LHCN-M2 (cell line): ENCODE measurements at places on chromosomes 11 and 22. TPM values are rescaled to one million over a fixed set of nuclear protein-coding genes. Genes with fewer than 3 reads are reported as not detected.
A peak's percentile ranks its signal among the peaks of the same experiment; 100 is the strongest.

IL10RA gene
- not detected in 2 replicates for total RNA-seq

ANO1 gene
- total RNA-seq: not detected in 2 replicates

OR5AS1 gene
- not detected in 2 replicates for total RNA-seq

CDC42EP1 gene
- total RNA-seq: 49.0 and 52.9 TPM in 2 replicates

LZTR1 gene
- 57.6 and 64.1 TPM in 2 replicates for total RNA-seq

MYBPC3 gene
- not detected in 2 replicates for total RNA-seq

CCDC134 gene
- 11.0 and 14.6 TPM in 2 replicates for total RNA-seq

ZP1 gene
- 0.57 TPM in 1 of 2 replicates, not detected in the other for total RNA-seq

PRODH gene
- total RNA-seq: not detected in 2 replicates

OR8I2 gene
- total RNA-seq: not detected in 2 replicates

GLYAT gene
- not detected in 2 replicates for total RNA-seq

NEFH gene
- 3.2 and 4.2 TPM in 2 replicates for total RNA-seq

HTR3A gene
- total RNA-seq: not detected in 2 replicates

GRCh38 chr11:45188127-45188526, 41.7 kb downstream of the PRDM11 start:
- no peak for DNase-seq

GRCh38 chr11:101195294-101195693, 65.7 kb upstream of the PGR start:
- no peak for DNase-seq

DNA sequence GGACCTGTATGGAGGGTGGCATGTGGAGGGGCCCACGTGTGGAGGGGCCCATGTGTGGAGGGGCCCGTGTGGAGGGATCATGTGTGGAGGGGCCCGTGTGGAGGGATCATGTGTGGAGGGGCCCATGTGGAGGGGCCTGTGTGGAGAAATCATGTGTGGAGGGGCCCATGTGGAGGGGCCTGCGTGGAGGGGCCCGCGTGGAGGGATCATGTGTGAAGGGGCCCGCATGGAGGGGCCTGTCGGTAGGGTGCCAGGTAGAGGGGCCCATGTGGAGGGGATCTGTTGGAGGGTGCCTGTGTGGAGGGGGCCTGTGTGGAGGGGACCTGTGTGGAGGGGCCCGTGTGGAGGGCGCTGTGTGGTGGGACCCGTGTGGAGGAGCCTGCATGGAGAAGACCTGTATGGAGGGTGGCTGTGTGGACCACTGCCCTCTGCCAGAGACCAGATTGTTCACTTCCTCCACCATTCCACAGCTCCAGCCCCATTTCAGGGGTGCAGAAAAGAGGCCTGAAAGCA, 47.0 kb downstream of the IGLL5 start:
- DNase-seq: no peak

- DNase-seq: peak; percentile 73
Measured at GRCh38 chr11:92259861-92260260, 35.2 kb downstream of the FAT3 start.

DNA sequence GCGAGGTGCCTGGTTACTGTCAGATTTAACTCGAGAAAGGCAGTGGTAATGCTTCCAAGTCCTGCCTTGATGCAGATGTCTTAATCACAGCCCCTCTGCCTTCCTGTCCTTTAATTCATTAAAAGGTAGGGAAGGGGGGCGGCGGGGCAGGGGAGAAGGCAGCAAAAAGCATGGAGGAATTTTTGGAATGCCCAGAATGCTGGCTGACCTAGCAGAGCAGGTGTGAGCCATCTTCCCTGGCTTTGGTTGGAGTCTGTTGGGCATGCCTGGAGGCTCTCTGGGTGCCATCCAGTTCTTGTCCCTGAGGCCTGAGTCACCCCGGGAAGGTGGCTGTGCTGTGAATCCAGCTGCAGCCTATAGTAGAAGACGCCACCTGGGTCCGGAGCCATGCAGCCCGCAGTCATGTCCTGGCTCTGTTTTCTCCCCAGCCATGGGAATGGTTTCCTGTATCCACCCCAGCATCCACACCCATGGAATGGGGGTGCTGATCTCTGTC, 15.6 kb downstream of the KIAA1671 start:
- DNase-seq: no peak

- peak; percentile 29 for DNase-seq
Measured at GRCh38 chr11:72573072-72573854, 101.0 kb downstream of the PDE2A start.

GRCh38 chr11:14411818-14412217, 52.8 kb upstream of the RRAS2 start:
- DNase-seq: peak; percentile 87

GRCh38 chr22:38839686-38840085, 4.1 kb downstream of the NPTXR start:
- DNase-seq: no peak

DNA sequence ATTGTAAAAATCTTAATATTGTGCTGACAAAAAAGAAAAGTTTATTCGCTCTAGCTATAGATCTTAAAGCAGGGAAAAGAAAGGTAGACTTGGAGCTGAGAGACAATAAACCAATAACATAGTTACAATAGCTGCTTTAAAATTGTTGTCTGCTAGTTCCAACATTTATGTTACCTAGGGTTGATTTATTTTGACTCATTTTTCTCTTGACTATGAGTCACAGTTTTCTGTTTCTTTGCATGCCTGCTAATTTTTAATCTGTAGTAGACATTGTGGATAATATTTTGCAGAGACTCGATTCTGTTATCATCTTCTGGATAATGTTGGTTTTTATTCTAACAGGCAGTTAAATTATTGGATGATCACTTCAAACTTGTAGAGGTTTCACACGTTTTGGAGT, 83.1 kb upstream of the TRPC6 start:
- no peak for DNase-seq

GRCh38 chr11:27295928-27296327, 67.1 kb downstream of the CCDC34 start:
- DNase-seq: no peak

GRCh38 chr11:111814557-111815320, 48.5 kb upstream of the PPP2R1B start:
- DNase-seq: no peak

DNA sequence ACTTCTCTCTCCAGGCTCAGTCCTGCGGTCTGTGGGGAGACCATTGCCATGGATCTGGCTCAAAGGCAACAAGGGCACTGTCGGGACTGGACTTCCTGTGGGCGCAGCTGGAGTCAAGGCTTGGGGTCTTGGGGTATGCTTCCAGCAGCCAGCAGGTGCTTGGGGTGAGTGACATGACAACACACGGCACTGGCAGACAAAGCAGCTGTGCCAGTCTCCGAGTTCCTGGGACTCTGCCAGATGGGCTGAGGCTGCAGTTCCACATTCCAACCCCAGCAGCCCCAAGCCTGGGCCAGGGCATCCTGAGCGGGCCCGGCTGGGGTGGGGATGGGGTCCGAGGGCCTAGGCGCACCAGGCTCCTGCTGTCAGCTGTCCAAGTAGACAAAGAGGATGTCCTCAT, 12.3 kb downstream of the GUCD1 start:
- peak; percentile 72 for DNase-seq

DNA sequence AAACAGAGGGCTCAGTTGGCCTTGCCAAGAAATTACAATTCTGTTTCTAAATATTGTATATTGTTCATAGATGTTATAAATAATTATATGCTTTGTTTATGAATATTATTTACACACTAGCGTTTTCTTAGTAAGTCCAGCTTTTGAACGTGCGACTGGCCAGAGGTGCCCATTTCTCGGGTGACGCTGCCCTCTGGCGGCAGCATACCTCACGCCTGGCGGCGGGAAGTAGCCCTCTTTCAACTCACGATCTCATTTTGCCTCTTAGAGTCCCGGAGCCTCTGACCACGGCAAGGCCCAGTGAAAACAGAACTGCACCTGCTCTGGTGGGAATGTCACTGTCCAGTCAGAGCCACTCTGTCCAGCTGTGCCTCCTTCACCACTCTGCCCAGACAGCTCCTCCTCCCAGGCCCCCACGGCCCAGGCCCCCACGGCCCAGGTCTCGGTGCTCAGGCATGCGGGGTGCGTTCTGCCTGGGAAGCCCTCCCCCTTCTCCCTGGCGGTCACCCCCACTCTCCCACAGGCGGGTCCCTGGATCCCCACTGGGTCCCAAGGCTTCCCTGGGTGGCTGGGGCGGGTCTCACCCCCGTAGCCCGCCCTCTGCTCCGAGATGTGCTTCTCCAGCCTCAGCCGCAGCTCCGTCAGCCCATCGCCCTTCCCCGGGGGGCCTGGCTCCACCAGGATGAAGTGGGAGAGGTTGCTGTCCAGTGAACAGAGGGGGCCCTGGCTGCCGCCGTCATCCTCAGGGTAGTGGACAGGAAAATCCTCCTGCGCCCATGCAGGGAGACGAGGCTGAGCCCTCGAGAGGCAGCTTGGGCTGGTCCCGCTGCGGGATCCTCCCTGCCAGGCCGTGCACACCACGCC, 19.3 kb downstream of the TSSC4 start:
- DNase-seq: peak; percentile 59

DNA sequence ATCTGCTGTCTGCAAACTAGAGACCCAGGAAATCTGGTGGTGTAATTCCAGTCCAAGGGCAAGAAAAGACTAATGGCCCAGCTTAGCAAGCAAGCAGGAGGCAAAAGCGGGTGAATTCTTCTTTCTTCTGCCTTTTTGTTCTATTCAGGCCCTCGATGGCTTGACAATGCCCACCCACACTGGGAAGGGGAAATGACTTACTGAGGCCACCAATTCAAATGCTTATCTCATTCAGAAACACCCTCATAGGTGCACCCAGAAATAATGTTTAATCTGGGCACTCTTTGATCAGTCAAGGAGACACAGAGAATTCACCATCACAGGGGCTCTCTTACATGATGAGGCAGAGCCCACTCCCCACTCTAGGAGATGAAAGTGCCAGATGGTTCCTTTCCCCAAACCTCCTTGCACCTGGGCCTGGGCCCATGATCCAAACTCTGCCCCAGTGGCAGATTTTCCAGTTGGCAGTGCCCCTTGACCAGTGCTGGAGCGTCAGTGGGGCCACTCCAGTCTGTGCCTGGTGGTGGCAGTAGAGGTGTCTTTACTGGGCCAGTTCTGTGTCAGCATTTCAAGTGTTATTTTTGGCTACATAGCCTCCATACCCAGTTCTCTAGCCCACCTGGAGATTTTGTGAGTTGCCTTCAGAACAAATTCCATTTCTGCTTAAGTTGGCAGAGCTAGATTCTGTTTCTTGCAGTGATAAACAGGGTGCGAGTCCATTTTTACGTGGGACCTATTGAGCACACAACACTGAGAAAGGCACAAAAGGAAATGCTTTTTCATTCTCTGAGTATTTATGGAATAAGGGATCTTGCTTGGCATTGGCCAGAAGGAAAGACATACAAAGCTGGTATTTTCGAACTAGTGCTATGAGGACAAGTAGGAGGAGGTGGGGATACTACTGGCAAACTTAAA, 7.5 kb downstream of the ELMOD1 start:
- peak; percentile 28 for DNase-seq

DNA sequence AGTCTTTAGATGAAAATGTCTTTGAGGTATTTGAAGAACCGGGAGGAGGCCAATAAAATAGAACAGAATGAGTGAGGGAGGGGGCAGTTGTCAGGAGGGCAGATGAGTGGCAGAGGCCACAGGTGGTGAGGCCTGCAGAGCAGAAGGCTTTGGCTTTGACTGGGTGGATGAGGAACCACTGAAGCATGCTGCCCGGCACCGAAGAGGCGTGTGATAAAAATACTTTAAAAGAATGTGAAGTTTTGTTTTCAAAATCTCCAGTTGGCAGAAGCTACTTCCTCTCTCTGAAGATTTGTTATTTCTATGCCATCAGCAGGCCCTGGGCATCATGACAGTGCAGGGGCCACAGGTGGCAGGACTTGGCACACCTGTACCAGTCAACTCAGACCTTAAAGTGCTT, 6.3 kb downstream of the MS4A12 start:
- DNase-seq: peak; percentile 86

DNA sequence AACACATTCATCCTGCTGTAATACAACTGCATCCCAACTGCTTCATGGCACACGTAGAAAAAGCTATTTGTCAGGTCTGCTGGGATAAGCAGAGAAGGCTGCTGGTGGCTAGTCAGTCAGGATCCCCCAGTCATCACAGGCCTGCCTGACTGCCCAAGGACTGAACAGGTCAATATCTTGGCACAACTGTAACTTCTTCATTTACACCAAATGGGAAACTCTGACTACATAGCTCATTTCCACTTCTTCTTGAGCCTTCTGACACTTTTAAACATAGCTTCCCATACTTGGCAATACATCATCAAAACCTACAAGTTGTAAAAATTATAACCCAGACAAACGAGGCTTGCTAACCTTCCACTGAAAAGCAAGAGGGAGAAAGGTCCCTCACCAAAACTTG, 2.8 kb downstream of the TMEM9B start:
- no peak for DNase-seq

DNA sequence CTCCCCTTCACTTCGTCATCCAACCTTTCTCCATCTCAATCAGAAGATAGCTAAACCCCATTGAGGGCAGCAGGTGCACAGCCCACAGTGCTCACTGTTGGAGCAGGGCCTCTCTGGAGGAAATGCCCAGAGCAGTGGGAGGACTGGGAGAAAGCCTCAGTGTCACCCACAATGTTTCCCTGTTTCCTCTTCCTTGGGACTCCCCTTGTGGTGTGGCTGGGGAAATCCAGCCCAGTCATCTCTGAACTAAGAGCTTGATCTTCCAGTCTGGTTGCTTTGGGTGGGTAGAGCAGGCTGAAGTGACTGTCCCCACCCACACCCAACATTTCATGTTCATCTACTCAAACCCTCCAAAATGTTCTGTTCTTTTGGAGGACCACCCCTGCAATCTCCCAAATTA, 29.8 kb upstream of the EED start:
- no peak for DNase-seq

DNA sequence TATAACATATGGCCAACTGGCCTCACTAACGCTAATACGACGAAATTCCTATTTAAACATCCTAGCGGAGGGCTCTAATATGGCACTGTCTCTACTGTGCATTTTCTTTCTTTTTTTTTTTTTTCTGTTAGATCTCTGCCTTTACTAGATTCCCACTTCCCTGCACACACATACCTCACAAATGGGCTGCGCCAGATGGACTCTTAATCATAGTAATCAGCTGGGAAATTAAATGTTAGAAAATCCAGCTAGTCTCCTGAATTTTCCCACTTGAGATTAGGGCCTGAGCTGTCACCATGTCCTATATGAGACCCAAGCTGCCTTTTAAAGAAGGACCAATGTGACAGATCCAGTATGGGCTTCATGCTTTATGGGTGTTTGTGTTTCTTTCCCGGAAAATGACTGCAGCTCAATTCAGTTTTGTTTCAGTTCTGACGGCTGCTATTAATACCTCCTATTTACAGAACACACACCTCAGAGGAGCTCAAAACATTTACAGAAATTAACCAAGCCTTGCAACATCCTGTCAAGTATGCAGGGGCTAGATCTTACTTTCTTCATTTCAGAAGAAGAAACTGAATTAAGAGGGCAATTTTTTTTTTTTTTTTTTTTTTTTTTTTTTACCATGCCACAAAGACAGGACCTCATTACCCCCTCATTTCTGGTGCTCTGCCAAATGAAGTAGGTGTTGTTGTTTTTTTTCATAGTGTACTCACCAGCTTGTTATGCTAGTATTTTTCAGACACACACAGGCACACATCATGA, 49.8 kb upstream of the BLID start:
- no peak for DNase-seq
